ENCODE measurements at places on chromosomes 6 and 20.

DNA sequence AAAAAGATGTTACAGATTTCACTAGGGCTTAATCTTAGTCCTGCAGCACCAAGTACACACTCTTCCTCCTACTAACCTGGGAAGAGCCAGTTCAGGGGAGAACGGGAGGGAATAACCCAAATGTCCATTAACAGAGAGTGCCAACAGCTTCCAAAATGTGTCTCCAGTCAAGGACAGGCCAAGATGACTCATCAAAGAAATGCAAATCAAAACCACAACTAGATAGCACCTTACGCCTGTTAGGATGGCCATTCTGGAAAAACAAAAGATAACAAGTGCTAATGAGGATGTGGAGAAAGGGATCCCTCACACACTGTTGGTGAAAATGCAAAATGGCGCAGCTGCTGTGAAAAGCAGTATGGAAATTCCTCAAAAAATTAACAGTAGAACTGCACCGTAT lies 3.8 kb upstream of the MAS1L start:
- no peak for DNase-seq

DNA sequence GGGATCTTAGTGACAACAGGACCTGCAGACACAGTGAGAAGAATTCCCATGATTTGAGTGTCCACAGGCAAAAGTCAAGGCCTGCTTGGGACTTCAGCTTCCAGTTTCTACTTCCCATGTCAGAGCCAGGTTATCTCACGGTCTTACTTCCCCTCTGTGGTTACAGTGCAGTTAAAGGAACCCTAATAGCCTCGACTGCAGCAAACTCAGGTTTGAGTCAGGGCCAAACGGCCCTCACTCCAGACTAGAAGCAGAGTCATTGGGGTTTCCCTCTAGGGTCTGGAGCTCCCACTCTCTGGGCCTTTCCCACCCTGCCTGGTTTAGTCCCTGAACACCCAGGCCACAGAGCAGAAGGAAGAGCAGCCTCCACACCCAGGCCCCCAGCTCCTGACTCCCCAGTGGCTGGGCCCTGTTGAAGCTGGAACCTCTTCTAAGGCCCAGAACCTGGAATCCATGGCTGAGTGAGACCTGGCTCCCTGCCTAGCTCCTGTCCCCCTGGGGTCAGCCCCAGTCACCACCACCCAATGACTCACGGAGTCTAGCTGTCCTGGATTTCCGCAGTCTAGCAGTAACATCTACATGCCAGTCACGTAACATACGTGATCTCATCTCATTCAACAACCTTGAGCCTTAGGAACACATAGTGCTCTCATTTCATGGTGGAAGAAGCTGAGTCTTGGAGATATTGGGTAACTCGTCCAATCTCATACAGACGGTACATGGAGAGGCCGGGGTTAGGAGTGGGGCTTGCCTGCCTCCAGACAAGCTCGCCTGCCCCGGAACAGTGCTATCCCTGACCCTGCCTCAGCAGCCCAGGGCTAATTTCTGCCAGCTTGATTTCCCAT lies 9.2 kb upstream of the GHRH start:
- no peak for DNase-seq

DNA sequence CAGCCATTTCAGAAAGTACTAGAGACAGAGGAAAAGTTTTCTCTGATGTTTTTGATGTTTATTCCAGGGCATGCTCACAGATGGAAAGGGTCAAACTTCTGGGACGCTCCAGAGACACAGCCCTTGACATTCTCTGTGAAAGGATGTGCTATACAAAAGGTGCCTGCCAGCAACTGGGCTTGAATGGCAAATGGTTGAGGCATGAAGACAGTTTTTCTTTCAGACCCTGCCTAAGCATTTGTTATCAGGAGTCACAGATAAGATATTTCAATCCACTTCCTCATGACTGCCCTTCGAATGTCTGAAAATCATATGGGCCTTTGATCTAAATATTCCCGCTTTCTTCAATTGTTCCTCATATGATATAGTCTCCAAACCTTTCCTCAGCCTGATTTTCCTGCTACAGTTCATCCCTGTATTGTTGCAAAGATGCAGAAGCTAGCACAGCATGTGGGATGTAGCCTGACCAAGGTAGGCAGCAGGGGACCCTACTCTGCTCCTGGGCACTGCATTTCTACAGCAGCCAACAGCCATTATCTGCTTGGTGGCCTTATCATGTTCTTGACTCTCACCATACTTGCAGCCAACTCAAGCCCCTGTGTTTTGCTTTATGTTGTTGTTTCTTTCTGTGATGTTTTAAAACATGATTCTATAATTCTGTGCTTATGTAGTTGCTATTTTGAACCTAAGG lies 14.6 kb upstream of the TXLNB start:
- no peak for DNase-seq

GRCh38 chr6:6884193-6884627 lies 223.6 kb upstream of the RREB1 start:
- DNase-seq: no peak

DNA sequence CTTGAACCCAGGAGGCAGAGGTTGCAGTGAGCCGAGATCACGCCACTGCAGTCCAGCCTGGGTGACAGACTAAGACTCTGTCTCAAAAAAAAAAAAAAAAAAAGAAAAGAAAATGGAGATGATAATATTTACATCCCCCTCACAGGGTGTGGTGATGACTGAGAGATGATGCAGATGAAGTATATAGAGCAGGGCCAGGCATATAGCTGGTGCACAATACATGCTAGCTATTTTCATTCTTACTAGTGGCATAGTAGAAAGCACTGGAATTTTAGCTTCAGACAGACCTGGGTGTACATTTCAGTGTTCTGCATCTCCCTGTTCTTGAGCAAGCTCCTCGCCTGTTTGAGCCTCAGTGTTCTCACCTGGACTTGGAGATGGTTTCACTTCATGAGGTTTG lies 36.9 kb downstream of the CEBPB start:
- no peak for DNase-seq

- no peak for DNase-seq
Measured at GRCh38 chr6:18053078-18053477, 65.6 kb upstream of the KIF13A start.

GRCh38 chr20:1900321-1900801 lies 5.2 kb downstream of the SIRPA start:
- peak; percentile 38 for DNase-seq

DNA sequence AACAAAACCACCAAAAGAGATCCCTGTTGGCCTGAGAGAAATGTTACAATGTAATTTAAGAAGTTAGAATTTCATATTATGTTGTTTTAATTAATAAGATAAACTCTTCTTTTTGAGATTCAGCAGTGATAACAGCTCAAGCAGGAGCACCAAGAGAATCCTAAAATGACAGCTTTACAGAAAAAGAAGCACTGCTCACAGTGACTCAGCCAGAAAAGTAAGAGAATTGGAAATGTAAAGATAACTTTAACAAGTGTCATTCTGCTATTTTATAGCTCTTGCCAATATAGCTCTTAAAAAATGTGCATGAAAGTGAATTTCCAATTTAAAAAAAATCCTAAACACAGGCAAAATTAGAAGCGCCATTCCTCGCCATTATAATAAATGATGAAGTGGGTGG lies 111.3 kb downstream of the UBE3D start:
- DNase-seq: no peak

GRCh38 chr20:44540834-44541233 lies 19.0 kb upstream of the SERINC3 start:
- DNase-seq: no peak

DNA sequence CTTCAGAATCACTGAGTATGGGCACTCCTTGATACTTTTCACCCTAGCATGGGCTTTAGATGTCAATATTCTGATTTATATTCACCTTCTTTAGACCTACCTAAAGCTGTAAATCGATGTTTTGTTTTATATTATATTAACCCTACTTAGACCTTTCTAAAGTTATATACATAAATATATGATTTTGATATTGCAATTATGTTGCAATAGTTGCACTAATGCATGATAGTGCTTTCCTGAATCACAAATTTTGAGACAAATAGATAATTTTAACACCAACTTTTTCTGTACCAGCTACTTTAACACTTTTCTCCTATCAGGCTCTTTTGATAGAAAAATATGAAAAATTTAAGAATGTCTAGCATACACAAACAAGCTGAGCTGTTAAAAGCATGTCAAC lies 34.0 kb upstream of the JAG1 start:
- no peak for DNase-seq

- DNase-seq: no peak
Measured at GRCh38 chr20:12748359-12748994, 260.3 kb upstream of the SPTLC3 start.

GRCh38 chr6:87763901-87764300 lies 61.9 kb upstream of the AKIRIN2 start:
- DNase-seq: no peak

DNA sequence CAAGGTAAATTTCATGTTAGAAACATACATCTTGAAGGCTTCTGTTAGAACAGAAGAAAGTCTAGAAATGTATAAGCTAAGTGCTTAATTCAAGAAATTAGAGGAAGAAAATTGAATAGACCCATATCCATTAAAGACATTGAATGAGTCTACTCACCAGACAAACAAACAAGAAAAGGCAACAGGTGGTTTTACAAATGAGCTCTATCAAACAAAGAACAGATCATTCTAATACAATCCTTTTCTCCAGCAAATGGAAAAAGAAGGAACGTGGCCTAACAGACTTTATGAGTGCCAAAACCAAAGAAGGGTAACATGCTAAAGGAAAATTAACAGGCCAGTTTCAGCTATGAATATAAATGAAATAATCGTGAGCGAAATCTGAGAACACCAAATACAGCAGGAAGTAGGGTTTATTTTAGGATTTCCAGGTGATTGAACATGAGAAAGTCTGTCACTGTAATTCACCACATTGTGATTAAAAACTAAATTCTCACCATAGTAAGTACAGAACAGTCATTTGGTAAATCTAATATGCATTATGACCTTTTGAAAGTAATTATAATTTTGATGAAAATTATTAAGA lies 22.6 kb downstream of the MTHFD1L start:
- DNase-seq: no peak

- DNase-seq: no peak
Measured at GRCh38 chr6:99802396-99803031, 191.5 kb downstream of the MCHR2 start.

DNA sequence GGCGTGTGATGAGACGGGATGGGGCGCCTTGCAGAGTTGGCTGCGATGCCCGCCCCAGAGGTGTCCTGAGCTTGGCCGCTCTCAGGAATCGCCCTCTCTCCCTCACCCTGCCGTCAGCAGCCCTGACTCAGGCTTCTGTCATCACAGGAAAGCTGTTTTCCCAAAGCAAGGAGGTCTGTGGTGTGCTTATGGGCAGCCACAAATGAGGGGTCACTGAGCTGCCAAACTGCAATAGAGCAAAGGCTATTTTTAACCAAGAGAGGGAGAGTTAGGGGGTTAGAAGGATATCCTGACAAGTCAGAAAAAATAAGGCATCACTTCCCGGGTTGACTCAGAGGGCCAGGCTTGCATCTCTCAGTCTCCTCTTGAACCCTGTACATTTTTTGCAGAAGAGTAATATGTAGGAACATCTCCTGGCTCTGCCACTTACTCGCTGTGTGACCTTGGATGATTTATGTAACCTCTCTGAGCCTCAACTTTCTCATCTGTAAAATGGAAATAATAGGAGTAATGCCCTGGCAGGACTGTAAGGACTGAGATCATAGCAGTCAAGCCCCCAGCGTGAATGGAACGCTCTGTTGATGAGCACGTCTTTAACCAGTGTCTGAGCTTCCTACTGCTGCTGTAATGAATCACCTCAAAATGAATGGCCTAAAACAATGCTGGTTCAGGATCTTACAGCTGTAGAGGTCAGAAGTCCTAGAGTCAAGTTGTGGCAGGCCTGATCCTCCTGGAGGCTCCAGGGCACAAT lies 181.9 kb downstream of the NFATC2 start:
- peak; percentile 99 for DNase-seq

- DNase-seq: no peak
Measured at GRCh38 chr6:3017304-3017703, 17.6 kb downstream of the NQO2 start.

GRCh38 chr6:13605634-13606033 lies 9.5 kb upstream of the NOL7 start:
- no peak for DNase-seq

GRCh38 chr6:6002848-6003620 lies 3.7 kb downstream of the NRN1 start:
- no peak for DNase-seq

- no peak for DNase-seq
Measured at GRCh38 chr6:169099411-169100202, 154.0 kb downstream of the THBS2 start.

DNA sequence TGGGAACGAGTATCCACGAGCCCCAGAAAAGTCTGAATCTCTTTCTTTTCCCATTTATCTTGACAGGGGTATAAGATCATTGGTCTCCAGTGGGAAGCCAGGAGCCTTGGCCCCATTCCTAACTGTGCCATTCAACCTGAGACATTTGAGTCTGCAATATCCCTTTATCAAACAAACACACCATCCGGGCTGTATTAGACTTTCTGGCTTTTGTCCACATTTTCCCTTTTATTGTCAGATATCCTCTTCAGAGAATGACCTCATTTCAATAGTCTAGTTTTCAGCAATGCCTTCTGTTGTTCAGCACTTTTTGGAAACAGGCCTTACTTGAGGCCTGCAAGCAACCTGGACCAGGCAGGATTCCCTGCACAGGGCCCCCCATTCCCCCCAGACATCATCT lies 15.7 kb downstream of the BPIFA1 start:
- DNase-seq: no peak

DNA sequence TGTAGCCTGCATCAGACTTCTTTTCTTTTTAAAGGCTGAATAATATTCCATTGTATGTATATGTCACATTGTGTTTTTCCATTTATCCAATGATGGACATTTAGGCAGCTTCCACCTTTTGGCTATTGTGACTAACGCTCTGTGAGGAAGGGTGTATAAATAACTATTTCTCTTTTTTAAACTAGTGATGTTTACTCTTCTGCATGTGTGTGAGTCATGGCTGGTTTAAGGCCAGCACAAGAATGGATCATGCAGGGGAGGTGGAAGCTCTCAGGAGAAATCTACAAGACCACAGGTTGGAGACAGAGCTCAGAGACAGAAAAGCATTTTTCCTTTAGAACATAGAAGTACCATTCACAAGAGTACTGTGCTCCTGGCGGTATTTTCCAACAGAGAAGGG lies 307.2 kb downstream of the SOX4 start:
- DNase-seq: peak; percentile 62

GRCh38 chr6:31479933-31480535 lies 17.9 kb upstream of the MICB start:
- no peak for DNase-seq

DNA sequence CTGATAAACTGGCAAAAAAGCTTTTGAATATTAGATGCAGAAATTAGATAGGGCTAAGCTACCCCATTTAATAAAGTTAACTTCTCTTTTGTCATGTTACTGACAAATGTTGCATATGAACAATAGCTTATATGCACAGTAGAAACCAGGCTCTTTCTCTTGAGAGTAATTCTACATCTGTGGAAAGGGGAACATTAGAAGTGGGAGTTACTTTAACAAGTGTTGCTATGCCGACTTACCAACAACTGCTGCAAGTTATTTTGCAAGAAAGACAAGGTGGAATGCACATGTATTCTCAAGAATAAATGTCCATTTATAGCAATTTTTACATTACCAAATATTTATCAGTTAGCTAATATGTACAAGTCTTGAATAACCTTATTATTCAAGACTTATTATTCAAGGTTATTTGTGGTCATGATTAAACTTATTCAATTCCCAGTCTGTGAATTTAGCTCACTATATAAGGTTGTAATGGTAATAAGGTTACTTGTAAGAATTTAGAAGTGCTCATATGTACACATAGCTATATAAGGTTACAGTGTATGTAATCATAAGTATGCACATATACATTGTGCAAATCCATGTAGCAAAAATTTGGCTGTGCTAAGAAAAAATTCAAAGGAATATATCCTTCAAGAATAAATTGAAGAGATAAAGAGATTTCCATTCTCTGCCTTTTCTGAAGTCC lies 38.3 kb downstream of the ADGRG6 start:
- DNase-seq: no peak

- DNase-seq: no peak
Measured at GRCh38 chr6:11492464-11493290, 44.9 kb upstream of the TMEM170B start.

Measured in astrocyte of the cerebellum (primary cell).